Hepatocyte (in vitro differentiated cells): ENCODE measurements at places on chromosomes 6 and 20. TPM values are rescaled to one million over a fixed set of nuclear protein-coding genes. Genes with fewer than 3 reads are reported as not detected.

The THBD gene
- polyA plus RNA-seq = 79.6 and 88.1 TPM in 2 replicates

The CCN5 gene
- polyA plus RNA-seq = 0.82 TPM in 1 of 2 replicates, not detected in the other

The MYL9 gene
- polyA plus RNA-seq = 169 and 175 TPM in 2 replicates

DNA sequence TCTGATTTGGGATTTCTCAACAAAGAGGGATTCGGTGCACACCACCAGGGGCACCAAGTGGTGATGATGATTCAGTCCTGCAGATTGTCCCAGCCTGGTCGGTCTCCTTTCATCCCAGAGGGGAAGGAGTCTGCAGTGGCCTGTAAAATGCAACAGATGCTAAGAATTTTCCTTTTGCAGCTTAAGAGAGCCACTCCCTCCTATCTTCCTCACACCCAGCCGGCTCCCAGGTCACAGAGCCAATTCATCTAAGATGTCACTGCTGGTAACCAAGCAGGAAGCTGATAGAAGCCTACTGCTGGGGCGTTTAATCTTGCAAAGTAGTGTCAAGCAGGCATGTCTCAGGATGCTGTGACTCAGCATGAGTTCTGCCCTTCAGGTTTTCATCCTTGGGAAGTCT is 203.8 kb upstream of the LRFN2 start:
- DNase-seq = no peak

GRCh38 chr6:157999168-158000051 is 17.7 kb downstream of the SYNJ2 start:
- DNase-seq = no peak

DNA sequence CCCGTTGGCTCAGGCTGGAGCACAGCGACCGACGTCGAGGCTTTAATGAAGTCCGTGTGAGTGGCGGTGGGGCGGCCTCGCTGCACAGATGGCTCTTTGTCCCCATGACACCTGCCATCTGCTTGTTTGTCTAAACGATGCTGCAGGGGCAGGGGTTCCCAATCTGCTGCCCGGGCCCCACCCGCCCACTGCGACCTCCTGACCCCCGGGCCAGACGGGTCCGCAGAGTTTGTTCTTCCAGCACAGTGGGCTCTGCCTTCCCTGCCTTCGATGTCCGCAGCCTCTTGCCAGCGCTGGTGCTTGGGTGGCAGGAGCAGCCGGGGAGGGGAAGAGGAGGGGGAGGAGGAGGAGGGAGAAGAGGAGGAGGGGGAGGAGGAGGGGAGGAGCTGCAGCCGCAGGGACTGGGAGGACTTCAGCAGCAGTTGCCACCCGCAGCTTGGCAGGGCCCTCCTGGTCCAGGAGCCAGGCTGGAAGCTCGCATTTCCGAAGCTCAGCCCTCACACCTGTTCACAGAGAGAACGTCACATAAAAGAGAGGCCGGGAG is 210.0 kb downstream of the DLL1 start:
- DNase-seq = no peak

- no peak for DNase-seq
Measured at GRCh38 chr20:19070026-19070425, 142.4 kb upstream of the SLC24A3 start.
